ENCODE measurements at places on chromosomes 2 and 18.

DNA sequence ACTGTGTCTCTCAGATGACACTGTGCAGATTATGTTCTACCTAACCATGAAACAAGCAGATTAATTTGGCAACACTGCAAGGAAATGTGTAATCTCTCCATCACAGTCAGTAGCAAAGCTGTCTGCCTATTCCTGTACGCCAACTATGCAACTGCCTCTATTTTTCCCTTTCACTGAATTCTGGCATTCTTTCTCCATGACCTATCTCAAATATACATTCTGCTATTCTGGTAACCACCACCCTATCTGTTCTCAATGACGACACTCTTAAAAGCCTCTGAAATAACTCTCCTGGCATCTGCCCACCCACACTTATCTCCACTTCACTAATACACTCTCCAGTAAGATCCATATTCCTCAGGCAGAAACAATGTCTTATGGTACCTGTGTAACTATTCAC, 78.7 kb downstream of the ABCA12 start:
- DNase-seq = no peak

DNA sequence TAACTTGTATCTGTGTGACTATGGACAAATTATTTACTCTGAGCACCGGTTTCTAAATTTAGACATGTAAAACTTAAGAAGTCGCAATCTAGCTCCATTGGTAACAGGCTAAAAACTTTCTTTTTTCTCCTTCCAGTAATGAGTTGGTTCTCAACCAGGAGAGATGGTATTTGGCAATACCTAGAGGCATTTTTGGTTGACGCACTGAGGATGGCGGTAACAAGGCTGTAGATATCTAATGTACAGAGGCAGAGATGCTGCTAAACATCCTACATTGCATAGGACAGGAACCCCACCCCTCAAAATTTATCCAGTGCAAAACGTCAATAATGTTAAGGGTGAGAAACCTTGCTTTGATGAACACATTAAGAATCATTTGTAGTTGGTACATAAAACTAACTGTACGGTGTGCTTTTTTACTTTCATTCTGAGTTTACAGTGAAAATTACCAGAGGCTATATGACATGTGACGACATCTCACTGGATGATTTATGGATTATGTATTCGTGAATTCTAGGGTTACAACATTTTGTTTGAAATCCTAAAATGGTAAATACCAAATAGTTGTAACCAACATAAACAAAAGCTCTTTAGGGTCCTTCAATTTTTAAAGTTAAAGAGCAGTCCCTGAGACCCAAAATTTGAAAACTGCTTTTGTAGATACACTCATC, 91.3 kb downstream of the TLK1 start:
- DNase-seq = no peak

- no peak for DNase-seq
Observed at GRCh38 chr2:112580084-112580483, 4.3 kb upstream of the CHCHD5 start.

DNA sequence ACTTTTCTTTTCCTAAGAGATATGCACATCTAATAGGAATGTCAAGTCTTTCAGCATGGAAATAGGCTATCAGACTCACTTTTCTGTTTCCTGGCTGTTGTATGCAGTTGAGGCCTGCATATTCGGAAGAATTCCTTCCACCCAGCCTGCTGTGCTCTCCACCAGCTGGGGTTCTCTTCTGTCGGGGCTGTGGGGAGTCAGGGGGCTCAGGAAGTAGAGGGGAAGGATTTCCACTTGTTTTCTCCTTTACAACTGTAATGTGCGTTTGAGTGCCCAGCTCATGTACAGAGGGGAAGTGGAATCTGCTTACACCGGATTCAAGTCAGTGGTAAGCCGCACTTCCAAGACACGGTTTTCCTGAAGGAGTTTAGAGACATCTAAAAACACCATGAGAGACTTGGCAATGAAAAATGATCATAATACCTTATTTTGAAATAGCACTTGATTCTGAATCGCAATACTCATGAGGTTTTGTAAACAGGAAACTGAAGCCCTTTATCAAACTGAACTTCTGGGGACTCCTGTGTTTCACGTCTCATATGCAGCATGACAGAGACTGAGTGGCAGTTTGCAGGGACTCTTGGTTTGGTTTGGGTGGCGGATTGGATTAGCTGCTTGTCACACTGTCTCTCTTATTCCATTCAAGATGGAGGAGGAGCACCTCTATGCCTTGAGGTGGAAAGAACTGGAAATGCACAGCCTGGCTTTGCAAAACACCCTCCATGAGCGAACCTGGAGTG, 90.4 kb downstream of the MTCL1 start:
- DNase-seq = no peak

DNA sequence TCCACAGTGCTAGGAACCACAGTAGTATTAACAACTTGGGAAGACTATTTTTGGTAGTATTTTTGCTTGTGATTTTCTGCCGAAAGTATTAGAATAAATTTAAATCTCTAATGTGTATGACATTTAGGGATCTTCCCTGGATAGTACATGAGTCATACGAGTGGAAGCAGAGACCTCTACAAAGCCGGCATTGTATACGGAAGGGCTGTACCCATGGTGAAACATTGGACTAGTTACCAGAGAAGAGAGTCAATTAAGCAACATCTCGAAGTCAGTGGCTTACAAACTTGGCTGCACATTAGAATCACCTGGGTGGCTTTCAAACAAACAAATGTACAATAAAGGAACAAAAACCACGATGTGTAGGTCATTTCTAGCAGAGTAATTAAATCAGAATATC, 1131.7 kb upstream of the LRRTM1 start:
- no peak for DNase-seq

- no peak for DNase-seq
Observed at GRCh38 chr18:76459687-76460350, 35.2 kb downstream of the ZNF516 start.

DNA sequence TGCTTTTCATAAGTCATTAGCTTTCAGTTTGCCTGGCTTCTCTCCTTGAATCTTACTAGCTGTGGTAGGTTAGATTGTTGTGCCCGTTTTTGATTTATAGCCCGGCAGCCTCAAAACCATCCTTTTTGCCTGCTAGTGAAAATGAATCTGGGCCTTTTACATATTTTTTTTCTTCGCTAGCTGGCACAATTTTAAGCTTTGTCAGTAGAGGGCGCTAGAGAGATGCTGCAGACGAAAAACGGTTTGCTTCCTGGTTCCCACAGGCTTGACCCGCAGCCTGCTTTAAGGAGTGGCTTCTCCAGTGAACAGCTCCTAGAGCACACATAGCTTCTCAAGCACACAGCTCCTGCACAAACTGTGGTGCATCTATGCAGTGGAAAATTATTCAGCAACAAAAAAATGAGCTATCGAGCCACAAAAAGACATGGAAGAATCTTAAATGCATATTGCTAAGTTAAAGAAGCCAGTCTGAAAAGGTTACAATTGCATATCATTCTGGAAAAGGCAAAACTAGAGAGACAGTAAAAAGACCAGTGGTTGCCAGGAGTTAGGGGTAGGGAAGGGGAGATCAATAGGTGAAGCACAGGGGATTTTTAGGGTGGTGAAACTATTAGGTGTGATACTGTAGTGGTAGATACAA, 47.9 kb downstream of the E2F6 start:
- DNase-seq = peak; percentile 10

GRCh38 chr2:136288249-136288648, 170.3 kb upstream of the CXCR4 start:
- DNase-seq = no peak

GRCh38 chr2:237549643-237550415, 16.5 kb upstream of the PRLH start:
- no peak for DNase-seq

DNA sequence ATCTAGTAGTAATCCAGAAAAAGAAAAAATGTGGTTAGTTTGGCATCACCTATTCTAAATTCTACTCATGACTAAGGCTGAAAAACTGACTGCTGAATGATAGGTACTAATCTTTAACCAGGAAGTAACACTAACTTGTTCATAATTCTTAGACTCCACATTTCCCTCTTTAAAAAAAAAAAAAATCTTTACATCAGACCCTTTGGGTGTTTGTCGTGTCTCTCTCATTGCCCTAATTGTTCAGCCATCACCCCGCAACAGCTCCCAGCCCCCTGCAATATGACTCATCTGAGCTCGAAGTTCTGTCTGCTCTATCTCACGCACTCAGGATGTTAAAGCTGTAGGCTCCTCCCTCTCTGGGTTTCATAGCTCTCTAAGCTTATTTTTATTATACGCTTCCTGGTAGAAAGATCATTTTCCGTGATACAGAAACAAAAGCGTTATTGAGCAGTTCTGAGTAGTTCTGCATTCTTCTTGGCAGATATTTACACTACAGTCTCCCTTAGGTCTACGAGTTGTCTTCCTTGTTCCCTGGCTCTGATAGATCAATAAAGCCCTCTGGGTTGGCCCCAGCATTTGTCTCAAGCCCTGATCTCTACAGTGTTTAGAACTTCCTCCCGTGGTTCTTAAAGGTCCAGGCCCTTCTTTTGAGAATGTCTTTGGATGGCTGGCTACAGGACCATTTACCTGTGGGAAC, 95.6 kb downstream of the TNFRSF11A start:
- DNase-seq = peak; percentile 47

GRCh38 chr2:219446101-219446504, 11.5 kb downstream of the SPEG start:
- DNase-seq = no peak

DNA sequence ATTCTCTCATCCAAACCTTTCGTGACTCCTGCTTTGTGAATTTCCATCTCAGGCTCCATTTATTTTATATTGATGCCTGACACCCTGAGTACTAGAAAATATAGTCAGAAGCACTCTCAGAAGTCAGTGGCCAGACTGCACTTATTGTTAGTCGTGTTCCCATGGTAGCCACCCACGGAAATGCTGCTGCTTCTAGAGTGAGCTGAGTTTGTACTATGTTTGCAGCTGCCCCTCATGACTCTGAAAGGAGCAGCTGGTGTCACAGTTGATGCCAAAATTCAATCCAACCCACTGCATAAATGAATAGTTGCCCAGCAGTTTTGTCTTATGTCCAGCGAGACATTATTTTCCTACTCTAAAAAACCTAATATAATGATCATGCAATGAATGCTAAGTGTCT, 265.2 kb upstream of the SPHKAP start:
- no peak for DNase-seq

GRCh38 chr18:59927246-59927825, 27.5 kb downstream of the PMAIP1 start:
- no peak for DNase-seq

Data from AML-193 (cell line).